Activated B cell treated with CpG ODN at 0.5 μM for 24 hours (primary cell): ENCODE measurements at places on chromosomes 5 and 9. TPM values are rescaled to one million over a fixed set of nuclear protein-coding genes. Genes with fewer than 3 reads are reported as not detected.

NR5A1 gene
- total RNA-seq = not detected in 2 replicates

DNA sequence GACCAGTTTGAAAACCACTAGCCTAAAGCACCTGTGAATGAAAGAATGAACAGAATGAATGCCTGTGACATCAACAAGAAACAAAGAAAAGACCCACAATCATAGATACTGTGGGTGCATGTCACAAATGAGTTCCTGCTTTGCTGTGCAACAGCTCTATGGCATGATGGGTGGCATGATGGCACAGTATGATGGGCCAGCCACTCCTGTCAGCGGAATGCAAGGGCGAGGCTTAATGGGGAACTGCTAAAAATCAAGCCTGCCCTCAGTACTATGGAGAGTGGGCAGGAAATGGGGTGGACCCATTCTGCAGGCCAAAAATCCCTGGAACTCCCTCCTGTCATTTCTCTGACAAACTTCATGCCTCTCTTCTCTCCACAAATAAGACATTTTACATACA, 89.0 kb downstream of the DCP2 start:
- DNase-seq = no peak

GRCh38 chr9:129483415-129484351, 137.2 kb downstream of the C9orf50 start:
- DNase-seq = no peak

DNA sequence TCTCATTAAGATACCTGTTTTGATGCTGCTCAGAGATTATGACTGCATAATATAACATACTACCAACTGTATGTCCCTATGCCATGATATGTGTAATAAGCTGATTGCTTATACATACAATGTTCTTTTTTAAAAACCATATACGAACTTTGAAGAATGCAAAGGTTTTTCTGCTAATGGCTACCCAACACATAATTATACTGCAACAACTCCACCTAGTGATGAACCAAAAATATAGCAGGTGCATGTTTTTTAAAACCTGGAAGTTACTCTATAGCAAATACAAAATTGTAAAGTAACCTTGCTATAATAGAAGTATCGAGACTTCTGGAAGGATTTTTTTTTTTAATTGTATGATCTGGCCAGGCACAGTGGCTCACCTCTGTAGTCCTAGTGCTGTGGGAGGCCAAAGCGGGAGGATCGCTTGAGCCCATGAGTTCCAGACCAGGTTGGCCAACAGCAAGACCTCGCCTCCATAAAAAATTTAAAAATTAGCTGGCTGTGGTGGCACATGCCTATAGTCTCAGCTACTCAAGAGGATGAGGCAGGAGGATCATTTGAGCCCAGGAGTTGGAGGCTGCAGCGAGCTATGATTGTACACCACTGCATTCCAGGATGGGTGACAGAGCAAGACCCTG, 49.1 kb downstream of the HOMER1 start:
- no peak for DNase-seq

GRCh38 chr5:137220523-137220927, 278.6 kb downstream of the SPOCK1 start:
- DNase-seq = no peak

- DNase-seq = no peak
Observed at GRCh38 chr5:164532235-164532900, 1026.9 kb downstream of the MAT2B start.

MRPL41 gene
- total RNA-seq = 26.0 and 32.9 TPM in 2 replicates

DNA sequence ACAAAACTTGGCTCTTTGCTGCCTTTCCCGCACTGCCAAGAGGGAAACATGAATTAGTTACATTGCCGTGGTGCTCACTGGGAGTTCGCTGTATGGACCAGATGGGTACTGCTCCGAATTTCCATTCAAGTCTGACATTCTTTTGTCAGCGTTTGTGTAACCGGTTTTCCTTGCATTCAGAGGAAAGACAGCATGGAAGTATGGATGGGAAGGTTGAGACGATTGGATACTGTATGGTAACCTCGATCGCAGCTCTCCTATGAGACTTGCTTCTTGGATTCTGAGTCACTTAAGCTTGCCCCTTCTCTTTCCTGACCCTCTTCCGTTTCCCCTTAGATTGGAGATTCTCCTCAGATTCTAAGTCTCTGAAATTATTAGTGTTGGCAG, 625 bp upstream of the UBLCP1 start:
- no peak for DNase-seq

DUSP1 gene
- 15.0 and 21.2 TPM in 2 replicates for total RNA-seq

LPAR1 gene
- not detected in 2 replicates for total RNA-seq
